ENCODE measurements at places on chromosomes 12 and 14.

DNA sequence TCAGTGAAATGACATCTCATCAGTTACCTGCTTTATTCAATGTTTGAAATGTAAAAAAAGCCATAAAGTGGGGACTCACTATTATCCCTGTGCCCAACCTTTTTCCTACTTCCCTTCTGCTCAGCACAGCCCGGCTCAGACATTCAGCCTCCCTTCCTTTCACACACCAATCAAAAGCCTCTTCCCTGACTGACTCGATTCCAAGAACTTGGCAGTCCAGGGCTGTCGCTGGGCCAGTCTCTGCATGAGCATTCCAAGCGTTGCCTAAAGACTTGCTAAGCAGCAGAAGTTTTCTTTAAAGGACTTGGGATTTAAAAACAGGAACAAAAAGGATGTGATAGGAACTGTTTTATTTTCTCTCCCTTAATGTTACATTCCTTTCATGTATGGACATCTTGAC, 22.7 kb downstream of the ITPR2 start:
- no peak for DNase-seq
- no peaks in the 10 kb centered on the region for H3K36me3 ChIP-seq
- no peaks in the 10 kb centered on the region for H3K27me3 ChIP-seq

DNA sequence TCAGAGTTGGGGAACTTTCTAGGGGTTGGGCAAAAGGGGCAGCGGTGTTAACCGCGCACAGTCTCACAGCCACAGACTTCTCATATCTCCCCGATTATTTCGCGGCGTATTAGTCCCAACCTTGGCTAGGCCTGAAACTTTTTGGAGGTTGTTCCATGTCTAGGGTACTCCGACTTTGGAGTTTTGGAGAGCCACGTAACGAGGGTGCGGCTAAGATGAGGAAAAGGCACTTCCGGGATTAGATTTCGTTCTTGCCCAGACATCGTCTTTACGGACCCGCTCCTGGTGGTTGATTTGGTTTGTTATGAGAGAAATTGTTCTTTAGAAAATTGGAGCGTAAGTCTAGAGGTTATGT, 513 bp downstream of the CCNK start:
- peaks cover 21% of the 10 kb centered on the region for H3K4me1 ChIP-seq
- H3K4me3 ChIP-seq, result peak overlapping the region; percentile 83
- peak; percentile 32 for DNase-seq
- no peaks in the 10 kb centered on the region for H3K36me3 ChIP-seq

DNA sequence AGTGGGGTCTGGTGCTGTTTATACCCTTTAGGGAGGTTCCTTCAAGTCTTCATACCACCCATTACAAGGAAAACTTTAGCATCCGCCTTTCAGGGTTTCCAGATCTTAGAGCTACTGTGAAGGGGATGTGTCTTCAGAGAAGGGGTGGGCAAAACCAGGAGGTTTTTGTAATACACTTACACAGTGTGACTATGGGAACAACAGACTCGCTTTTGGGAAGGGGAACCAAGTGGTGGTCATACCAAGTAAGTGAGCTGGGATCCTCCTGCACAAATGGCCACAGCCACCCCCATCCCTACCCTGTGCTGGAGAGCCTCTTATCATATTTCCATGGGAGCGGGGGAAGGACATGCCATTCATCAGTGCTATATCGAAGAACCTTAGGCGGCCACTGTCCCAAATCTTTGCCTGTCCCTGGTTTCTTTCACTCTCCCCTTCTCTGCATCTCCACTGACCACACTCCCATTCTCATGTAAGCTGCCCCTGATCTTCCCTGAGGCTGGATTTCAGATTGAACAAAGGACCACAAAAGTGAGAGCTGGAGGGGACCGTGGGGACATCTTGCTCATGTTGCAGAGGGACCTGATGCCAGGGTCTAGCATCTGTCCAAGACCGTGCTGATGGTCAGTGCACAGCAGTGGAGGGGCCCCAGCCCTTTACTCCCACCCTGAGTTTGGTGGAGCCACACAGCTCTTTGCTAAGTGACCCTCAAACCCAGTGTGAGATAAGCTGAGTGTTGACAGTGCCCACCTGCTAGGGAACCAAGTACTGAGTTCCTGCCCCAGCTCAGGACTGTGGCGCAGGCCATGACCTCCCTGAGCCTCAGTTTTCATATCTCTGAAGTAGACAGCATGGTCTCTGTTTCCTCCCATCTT, 51.4 kb downstream of the DAD1 start:
- H3K27me3 ChIP-seq, result no peaks in the 10 kb centered on the region
- peaks cover 67% of the 10 kb centered on the region for H3K36me3 ChIP-seq

DNA sequence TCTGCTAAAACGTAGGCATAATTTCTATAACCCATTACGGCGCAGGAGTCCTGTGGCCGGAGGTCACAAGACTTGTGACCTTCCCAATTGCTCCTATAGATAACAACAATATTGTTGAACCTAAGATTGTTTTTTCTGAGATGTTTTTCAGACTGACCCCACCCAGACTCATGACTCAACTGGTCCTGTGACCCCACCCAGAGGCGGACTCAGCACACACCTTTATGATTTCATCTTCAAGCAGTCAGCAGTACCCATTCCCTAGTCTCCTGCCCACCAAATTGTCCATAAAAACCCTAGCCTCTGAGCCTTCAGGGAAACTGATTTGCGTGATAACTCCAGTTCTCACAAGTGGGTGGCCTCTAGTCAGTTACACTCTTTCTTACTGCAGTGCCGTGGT, 5.9 kb upstream of the PPP4R3A start:
- no peaks in the 10 kb centered on the region for H3K36me3 ChIP-seq
- H3K27ac ChIP-seq, result no peak overlapping the region
- DNase-seq, result no peak

GRCh38 chr12:105072888-105073488, 11.3 kb downstream of the ALDH1L2 start:
- H3K36me3 ChIP-seq, result no peaks in the 10 kb centered on the region
- no peak overlapping the region for H3K27ac ChIP-seq

GRCh38 chr14:44979273-44979672, 17.3 kb downstream of the TOGARAM1 start:
- H3K4me1 ChIP-seq, result no peaks in the 10 kb centered on the region
- H3K27me3 ChIP-seq, result no peaks in the 10 kb centered on the region
- H3K27ac ChIP-seq, result no peak overlapping the region

GRCh38 chr12:94239332-94239993, 91.1 kb downstream of the PLXNC1 start:
- H3K27me3 ChIP-seq, result no peaks in the 10 kb centered on the region
- no peak overlapping the region for H3K27ac ChIP-seq
- peaks cover 5% of the 10 kb centered on the region for H3K36me3 ChIP-seq
- no peak for DNase-seq

GRCh38 chr12:31586728-31587127, 4.2 kb downstream of the DENND5B start:
- no peaks in the 10 kb centered on the region for H3K36me3 ChIP-seq
- peaks cover 5% of the 10 kb centered on the region for H3K4me1 ChIP-seq
- no peak overlapping the region for H3K4me3 ChIP-seq
- peaks cover 17% of the 10 kb centered on the region for H3K27me3 ChIP-seq

DNA sequence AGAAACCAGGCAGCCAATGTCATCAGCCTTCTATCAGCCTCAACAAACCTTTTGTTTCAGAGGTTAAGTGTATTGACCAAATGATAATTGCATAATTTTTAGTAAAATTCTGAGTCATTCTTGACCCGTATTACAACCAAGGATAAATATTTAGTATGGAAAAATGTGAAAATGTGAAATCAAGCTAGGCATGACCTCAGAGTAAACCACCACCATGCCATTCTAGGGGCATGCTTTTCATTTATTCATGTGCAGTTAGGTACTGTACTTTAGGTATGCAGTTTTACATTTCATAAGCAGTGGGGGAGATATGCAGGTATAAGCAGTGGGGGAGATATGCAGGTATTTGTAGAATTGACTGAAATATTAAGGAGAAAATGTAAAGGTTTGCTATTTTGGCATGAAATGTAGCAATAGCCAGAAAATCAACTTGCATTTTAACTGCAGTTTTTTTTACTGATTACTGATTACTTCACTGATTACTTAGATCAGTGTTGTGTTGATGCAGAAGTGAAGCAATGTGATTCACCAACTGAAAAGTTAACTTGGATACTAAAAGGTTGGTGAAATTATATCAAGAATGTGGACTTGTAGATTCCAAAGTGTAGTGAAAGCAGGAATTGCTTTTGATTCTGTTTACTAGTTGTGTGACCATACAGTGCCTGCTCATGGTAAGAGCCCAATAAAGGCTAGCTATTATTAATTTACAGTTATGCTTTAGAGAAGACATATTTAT, 184.2 kb downstream of the ESR2 start:
- no peaks in the 10 kb centered on the region for H3K27me3 ChIP-seq
- no peak overlapping the region for H3K4me3 ChIP-seq
- no peak overlapping the region for H3K27ac ChIP-seq
- no peak for DNase-seq
- peaks cover 58% of the 10 kb centered on the region for H3K36me3 ChIP-seq

GRCh38 chr14:78162202-78162601, 8.0 kb upstream of the NRXN3 start:
- H3K36me3 ChIP-seq, result no peaks in the 10 kb centered on the region
- no peaks in the 10 kb centered on the region for H3K4me1 ChIP-seq
- no peak overlapping the region for H3K4me3 ChIP-seq

- DNase-seq, result no peak
- no peaks in the 10 kb centered on the region for H3K4me1 ChIP-seq
- H3K36me3 ChIP-seq, result no peaks in the 10 kb centered on the region
- H3K27ac ChIP-seq, result no peak overlapping the region
These were observed 4.3 kb upstream of the IL26 start for GRCh38 chr12:68229956-68230355.

DNA sequence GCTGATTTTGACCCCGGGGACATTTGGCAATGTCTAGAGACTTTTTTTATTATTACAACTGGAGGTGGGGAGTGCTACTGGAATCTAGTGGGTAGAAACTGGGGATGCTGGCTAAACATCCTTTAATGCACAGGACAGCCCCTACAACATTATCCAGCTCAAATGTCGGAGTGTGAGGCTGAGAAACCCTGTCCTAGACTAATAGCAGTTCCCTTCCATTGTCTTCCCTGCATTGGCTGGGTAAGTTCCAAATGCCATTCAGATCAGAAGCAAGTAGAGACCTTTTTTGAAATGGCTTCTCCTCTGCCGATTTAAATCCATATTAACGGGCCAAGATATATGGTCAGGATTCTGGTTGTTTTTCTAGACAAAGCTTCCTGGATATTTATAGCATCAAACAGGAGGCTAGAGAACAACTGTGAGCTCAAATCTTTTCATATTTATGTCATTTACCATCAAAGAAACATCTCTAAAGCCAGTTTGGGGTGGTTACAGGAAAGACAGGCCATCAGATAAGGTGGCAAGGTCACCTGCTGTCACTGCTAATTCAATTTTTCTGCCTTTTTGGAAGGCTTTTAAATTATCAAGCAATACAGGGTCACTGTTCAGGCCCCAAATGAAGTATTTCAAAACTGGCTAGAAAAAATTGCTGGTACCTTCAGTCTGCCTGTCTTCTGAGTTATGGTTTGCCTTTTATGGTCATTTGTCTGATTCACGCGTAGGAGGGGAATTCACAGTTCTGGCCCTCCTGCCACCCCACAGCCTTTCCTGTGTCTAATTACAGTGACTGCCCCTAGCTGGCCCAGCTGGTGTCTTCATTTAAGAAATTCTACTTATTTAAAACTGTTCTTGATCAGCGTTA, 20.1 kb upstream of the AKAP5 start:
- DNase-seq, result no peak
- H3K27ac ChIP-seq, result peak overlapping the region; percentile 57
- H3K4me3 ChIP-seq, result no peak overlapping the region
- peaks cover 11% of the 10 kb centered on the region for H3K4me1 ChIP-seq

DNA sequence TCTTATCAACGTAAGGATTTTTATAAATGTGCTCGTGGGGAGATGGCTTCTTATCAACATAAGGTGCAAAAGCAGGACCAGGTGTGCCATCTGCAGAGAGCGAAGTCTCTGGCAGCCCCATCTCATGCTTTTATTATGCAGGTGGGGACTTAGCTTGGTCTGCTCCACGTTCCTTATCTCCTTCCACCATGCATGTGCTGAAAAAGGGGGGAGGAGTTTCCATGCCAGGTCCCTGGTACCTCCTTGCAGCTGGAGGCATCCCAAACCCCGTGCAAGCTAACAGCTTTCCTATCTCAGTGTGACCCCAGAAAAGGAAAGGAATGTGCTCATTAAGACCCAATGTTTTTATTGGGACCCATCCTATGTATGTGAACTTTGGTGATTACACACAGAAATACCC, 608.5 kb downstream of the TMEM121 start:
- no peaks in the 10 kb centered on the region for H3K27me3 ChIP-seq
- no peak overlapping the region for H3K4me3 ChIP-seq
- DNase-seq, result no peak
- no peaks in the 10 kb centered on the region for H3K36me3 ChIP-seq

DNA sequence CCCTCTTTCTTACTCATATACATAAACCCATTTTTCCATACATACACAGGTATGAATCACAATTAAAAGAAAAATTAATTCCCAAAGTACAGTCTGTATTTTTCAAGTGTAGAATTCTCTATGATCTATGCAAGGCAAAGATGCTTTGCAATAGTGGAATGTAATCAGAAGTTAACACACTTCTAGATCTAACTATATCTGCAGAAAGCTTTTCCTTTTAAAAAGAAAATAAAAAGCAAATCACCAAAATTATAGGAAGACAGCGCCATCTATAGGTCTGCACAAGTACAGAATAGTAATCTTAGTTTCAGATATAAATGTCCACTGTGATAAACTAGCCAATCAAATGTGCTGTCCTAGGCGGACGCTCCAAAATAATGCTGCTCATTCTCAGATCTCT, 22.0 kb downstream of the SLC25A21 start:
- H3K4me3 ChIP-seq, result no peak overlapping the region
- H3K27ac ChIP-seq, result no peak overlapping the region
- no peaks in the 10 kb centered on the region for H3K4me1 ChIP-seq

- no peak overlapping the region for H3K4me3 ChIP-seq
- H3K27me3 ChIP-seq, result peaks cover 7% of the 10 kb centered on the region
- H3K36me3 ChIP-seq, result no peaks in the 10 kb centered on the region
- H3K27ac ChIP-seq, result no peak overlapping the region
These were observed 96.9 kb downstream of the HELB start for GRCh38 chr12:66398931-66399910.

DNA sequence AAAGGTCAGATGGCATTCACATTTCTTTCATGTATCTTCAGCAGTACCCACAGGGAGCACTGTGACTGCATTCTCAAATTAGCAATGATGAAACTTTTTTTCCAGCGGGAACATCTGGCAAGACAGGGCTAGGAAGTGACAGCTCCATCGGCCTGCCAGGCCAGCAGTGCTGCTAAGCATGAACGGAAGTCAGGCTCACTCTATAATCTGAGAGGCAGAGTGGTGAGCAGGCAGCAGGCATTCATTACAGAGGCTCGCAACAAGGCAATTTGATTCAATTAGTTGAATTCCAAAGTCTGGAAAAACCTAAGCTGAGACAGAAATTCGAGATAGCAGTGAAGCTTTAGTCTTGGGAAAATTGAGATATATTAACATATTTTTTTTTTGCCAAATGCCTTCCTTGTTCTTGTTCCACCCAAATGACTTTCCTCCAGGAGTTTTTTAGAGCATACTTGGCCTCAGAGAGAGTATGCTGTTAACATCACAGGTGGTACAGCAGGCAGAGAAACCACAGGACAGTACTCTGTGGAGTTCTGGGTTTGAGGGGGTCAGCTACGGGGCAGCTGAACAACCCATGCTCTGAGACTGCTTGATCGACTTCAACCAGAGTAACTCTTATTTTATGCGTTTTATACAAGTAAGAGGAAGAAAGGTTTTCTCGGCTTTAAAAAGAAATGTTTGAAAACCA, 414.9 kb downstream of the APAF1 start:
- no peak overlapping the region for H3K4me3 ChIP-seq
- no peak overlapping the region for H3K27ac ChIP-seq
- DNase-seq, result no peak
- H3K27me3 ChIP-seq, result no peaks in the 10 kb centered on the region
